ENCODE measurements at places on chromosomes 5 and 9. TPM values are rescaled to one million over a fixed set of nuclear protein-coding genes. Genes with fewer than 3 reads are reported as not detected.

DNA sequence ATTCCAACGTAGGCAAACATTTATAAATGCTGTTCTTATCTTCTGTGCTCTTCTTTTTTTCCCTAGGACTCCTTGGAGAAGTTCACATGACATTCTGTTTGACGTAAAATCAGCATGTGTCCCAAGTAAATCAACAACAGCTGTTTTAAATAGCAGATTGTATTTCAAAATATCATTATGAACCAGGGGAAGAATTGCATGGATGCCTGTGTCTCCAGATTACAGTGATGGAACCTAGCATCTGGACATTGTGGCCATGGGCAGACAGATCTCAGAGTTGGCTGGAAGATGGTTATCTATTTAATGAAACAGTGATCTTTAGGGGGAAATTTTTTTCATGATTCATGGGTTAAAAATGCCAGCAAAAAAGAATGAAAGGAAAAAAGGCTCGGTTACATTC lies 222.0 kb downstream of the MAN2A1 start:
- peaks cover 3% of the 10 kb centered on the region for H3K4me1 ChIP-seq
- no peak overlapping the region for H3K4me3 ChIP-seq
- H3K27ac ChIP-seq = no peak overlapping the region
- no peaks in the 10 kb centered on the region for H3K36me3 ChIP-seq
- DNase-seq = no peak

DNA sequence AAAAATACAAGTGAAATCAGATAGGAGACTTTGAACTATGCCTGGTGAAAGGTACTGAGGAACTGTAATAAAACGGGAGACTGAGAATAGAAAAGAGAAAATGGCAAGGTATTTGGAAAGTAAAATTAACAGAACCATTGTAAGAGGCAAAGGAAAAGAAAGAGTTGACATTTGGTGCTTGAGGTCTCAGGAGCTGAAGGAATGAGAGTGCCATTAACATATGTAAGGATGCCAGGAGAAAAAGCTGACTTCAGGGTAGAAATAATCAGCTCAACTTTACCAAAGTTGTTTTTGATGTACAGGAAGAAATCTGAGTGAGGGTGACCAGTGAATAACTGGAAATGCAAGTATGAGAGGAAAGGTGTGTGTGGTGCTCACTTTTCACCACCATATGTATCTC lies 69.4 kb downstream of the TMEM167A start:
- H3K27ac ChIP-seq = no peak overlapping the region
- no peak overlapping the region for H3K4me3 ChIP-seq
- H3K4me1 ChIP-seq = no peaks in the 10 kb centered on the region

GRCh38 chr5:128101676-128102075 lies 18.1 kb downstream of the SLC12A2 start:
- no peak overlapping the region for H3K27ac ChIP-seq
- no peaks in the 10 kb centered on the region for H3K27me3 ChIP-seq
- no peak overlapping the region for H3K4me3 ChIP-seq
- peaks cover 3% of the 10 kb centered on the region for H3K4me1 ChIP-seq
- DNase-seq = no peak
- peaks cover 22% of the 10 kb centered on the region for H3K36me3 ChIP-seq

ARHGEF28 gene
- total RNA-seq = 0.12 TPM

EMB gene
- 87.6 TPM for total RNA-seq

CDH12 gene
- not detected for total RNA-seq

Measured in activated CD4-positive, alpha-beta memory T cell treated with anti-CD3 and anti-CD28 coated beads for 36 hours (primary cell).